ENCODE measurements at places on chromosomes 6 and 20. TPM values are rescaled to one million over a fixed set of nuclear protein-coding genes. Genes with fewer than 3 reads are reported as not detected.
A peak's percentile ranks its signal among the peaks of the same experiment; 100 is the strongest.

DNA sequence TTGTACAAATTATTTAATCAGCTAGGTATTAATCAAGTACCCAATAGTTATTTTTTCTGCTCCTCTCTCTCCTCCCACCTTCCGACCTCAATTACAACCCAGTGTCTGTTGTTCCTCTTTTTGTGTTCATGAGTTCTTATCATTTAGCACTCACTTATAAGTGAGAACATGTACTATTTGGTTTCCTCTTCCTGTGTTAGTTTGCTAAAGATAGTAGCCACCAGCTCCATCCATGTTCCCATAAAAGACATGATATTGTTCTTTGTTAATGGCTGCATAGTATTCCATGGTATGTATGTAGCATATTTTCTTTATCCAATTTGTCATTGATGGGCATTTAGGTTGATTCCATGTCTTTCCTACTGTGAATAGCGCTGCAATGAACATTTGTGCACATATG lies 652.8 kb upstream of the CITED2 start:
- no peak for DNase-seq

DNA sequence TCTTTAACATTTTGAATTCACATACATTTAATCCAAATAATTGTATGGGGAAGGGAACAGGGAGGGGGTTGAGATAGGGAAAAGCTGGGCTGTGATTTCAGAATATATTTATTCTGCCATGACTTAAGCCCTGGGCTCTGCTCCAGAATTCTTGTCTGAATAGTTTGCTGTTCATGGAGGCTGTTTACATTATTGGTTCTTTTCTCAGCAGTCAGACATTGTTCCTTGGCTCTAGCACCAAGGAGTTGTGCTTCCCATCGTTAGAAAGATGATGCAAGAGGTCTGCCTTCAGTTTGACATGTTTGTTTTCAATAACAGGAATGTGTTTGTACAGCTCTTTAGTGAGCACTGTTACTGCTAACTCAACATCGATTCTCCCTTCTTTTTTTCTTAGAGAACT lies 198.8 kb upstream of the CDYL start:
- DNase-seq: peak; percentile 68

DNA sequence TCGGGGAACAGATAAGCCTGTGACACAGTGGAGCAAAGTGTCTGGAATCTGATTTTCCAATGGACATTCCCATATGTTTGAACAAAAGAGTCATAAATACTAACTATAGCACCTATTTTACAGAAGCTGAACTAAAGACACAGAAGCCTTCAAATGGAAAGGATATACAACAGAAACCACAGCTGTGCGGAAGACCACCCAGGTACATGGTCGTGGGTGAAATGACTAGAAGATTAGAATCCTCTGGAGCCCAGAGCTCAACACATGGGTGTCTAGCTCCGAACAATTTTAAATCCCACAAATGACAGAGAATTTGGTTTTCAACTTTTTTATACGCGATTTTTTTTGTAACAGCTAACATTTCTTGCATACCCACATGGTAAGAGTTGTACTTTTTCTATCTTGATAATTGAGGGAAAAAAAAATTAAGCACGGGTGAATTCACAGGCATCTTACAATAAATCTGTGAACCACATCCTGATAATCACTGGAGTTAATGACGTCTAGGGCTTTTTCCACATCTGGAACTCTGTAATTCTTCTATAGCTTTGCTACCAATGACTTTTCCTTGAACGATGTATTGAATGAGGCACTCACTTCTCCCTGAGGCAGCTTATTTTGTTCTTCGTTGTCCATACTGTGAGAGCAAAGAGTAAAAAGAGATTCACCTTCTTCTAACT lies 271.1 kb upstream of the AGPAT4 start:
- DNase-seq: no peak

Gene CFAP61
- not detected for total RNA-seq

Gene C20orf96
- 1.6 TPM for total RNA-seq

Gene DIDO1
- 21.2 TPM for total RNA-seq

Gene PRICKLE4
- total RNA-seq: not detected

Gene UBE2J1
- total RNA-seq: 69.9 TPM

Gene PRRC2A
- 17.1 TPM for total RNA-seq

Measured in MG63 (cell line).